Stimulated activated naive CD4-positive, alpha-beta T cell (primary cell): ENCODE measurements at places on chromosomes 3 and 15.

GRCh38 chr3:159861369-159861987 lies 127.2 kb upstream of the IL12A start:
- DNase-seq = no peak

- no peak for DNase-seq
These were observed 101.4 kb upstream of the LRIG1 start for GRCh38 chr3:66602237-66602636.

DNA sequence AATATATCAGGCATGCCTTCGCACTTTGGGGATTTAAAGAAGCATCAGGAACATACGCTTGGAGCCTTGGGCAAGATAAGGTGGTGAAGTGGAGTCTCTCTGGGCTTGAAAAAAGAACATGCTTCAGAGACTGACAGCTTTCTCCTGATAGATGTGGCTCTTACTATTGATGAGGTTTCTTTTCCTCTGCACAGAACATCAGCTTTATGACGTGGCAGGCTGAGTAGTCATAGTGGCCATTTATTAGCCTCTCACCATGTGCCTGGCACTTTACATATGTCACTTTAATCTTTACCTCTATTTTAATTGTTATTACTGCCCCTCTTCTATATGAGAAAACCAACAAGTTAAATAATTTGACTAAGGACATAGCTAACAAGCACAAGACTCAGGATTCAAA lies 19.0 kb upstream of the LRRC58 start:
- DNase-seq = no peak

- no peak for DNase-seq
These were observed 15.0 kb downstream of the SEMA3G start for GRCh38 chr3:52429779-52430415.

GRCh38 chr15:50783411-50783810 lies 17.9 kb upstream of the SPPL2A start:
- DNase-seq = no peak

GRCh38 chr15:78201281-78202190 lies 32.8 kb downstream of the ACSBG1 start:
- no peak for DNase-seq

DNA sequence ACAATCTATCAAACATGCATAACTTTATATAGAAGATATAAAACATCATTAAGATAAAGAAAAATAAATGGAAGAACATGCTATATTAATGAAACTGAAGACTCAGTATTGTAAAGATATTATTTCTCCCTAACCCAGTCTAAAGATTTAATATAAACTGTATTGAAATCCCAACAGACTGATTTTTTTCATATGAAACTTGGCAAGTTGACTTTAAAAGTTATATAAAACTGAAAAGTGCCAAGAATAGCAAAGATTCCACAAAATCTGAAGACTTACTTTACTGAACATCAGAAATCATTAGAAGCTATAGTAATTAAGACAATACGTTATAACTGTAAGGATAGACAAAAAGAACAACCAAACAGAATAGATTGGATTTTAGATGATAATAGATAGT lies 531.3 kb upstream of the MCTP2 start:
- DNase-seq = no peak

GRCh38 chr3:133828576-133829309 lies 23.1 kb downstream of the SRPRB start:
- DNase-seq = no peak

GRCh38 chr15:92917598-92918407 lies 17.7 kb downstream of the CHD2 start:
- DNase-seq = peak; percentile 91

GRCh38 chr3:153960458-153961074 lies 160.6 kb upstream of the ARHGEF26 start:
- DNase-seq = no peak

DNA sequence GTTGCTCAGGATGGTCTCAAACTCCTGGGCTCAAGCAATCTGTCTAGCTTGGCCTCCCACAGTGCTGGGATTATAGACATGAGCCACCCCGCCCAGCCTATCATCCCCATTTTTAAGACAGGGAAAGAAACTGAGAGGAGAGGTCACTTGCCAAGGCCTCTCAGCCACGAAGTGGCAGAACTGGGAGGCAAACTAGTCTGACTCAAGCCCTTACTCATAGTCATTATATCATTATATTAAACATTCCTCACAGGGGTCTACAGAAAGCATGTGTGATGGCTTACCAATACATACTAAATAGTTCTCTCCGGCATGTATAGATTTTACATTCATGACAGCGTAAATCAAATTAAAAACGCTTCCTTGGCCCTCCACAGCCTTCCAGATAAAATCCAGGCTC lies 62.0 kb upstream of the ZBTB38 start:
- DNase-seq = no peak

- no peak for DNase-seq
These were observed 9.8 kb downstream of the RAB27A start for GRCh38 chr15:55279746-55280351.

GRCh38 chr3:138854940-138855339 lies 20.2 kb upstream of the PIK3CB start:
- no peak for DNase-seq

DNA sequence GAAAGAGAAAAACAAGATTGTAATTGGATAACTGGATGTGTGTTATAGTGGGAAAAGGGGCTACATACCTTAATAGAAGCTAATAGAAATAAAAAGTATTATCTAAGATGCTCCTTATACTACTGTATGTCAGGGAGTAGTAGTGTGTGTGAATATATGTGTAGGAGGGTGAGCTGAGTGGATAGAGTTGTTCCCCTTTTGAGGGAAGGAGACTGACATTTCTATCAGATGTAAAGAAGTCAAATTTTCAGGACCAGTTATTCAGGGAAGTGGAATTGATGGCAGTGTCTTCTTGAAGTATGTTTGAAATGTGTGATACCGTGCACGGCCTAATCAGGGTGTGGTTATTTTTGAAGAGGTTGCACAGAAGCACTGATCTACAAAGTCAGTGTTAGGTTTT lies 49.1 kb downstream of the PCOLCE2 start:
- no peak for DNase-seq

GRCh38 chr3:31555204-31555603 lies 22.5 kb downstream of the STT3B start:
- no peak for DNase-seq

DNA sequence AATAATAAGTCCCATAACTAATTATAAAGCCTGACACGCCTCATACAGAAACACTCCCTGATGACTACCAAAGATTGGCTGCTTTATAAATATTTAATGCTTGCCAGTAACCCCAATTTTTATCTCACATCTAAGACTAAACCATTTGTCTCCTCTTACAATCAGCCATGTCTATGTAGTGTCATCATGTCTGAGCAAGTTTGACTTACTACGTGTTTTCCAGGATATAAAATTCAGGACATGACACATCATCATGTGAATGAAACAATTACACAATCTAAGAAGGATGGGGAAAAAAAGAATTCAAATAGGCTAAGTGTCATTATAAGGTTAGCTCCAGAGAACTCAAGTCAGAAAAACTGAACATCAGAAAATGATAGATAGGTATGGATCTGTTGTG lies 208.7 kb downstream of the MECOM start:
- no peak for DNase-seq

DNA sequence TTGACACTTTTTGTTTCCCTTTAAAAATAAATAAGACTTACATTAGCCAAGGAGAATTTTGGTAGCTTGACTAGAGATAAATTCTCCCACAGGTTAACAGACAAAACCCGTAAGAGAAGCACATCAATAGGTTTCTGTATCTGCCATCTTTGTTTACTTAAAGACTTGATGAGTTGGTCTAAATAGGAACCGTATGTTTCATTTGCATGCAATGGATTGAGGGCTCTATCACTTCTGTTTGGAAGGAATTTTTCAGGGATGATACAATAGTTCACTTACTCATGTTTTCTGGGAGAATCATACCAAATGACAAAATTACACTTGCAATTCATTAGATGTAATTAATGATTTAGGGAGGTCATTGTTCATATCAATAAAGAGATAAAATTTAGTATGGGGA lies 631.5 kb upstream of the NR2F2 start:
- no peak for DNase-seq

GRCh38 chr15:35117543-35118265 lies 32.6 kb upstream of the NANOGP8 start:
- no peak for DNase-seq

DNA sequence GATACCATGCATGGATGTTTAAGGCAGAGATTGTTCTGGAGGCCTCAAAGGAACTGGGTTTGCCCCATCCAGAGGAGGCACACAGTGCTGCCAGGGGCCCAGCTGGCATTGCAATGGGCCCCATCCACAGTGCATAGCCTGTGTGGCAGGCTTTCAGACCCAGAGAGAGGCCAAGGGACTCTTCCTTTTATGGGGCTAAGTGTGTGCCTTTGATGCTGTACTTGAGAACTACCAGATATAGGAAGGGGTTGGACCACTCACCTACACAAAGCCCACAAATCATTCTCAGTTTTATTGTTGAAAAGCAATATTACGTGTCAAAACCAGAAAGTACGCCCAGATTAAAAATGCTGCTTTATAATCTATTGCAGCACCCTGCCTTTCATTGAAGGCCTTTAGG lies 134.9 kb downstream of the EPHB1 start:
- DNase-seq = no peak

GRCh38 chr3:9623148-9623547 lies 26.2 kb upstream of the MTMR14 start:
- DNase-seq = no peak

GRCh38 chr15:50824514-50824913 lies 59.0 kb upstream of the SPPL2A start:
- no peak for DNase-seq

DNA sequence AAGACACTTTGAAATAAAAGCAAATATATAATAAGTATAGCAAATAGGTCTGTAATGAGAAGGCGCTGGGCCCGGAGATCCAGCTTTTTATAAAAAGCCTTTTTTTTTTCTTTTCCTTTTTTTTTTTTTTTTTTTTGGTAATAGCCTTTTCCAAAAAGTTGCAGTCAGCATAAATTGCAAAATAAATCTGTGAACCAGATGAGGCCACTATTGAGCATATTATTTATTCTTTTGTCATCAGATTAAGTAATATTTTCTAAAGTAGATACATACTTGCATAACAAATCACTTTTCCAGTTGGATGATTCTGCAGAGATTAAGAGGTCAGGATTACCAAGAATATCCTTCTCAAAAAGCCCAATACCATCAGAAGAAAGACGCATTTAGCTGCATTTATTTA lies 24.9 kb downstream of the FMN1 start:
- DNase-seq = no peak

- DNase-seq = no peak
These were observed 773.5 kb downstream of the SQOR start for GRCh38 chr15:46408312-46408711.

- DNase-seq = no peak
These were observed 23.5 kb upstream of the NIT2 start for GRCh38 chr3:100311011-100311410.

DNA sequence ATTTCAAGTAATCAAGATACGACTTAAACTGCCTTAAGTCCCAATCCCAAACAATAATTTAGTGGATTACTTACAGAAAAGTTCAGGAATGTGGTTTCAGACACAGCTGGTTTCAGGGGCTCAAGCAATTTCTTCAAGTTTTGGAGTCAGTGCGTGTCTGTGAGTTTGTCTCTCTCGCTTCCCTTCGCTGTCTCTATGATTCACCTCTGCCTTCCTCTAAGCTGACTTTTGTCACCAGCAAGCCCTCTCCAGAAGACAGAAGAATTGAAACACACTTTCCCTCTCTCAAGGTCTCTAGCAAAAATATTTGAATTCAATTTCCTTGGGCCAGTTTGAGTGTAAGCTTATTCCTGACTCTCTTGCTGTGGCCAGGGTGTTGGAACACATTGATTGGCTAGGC lies 392.4 kb downstream of the EDEM1 start:
- no peak for DNase-seq

GRCh38 chr3:4750306-4750968 lies 228.8 kb upstream of the BHLHE40 start:
- DNase-seq = no peak

GRCh38 chr15:31200735-31201151 lies 99.2 kb upstream of the TRPM1 start:
- DNase-seq = peak; percentile 80

- DNase-seq = no peak
These were observed 782.0 kb downstream of the EPHA3 start for GRCh38 chr3:89889386-89889785.

DNA sequence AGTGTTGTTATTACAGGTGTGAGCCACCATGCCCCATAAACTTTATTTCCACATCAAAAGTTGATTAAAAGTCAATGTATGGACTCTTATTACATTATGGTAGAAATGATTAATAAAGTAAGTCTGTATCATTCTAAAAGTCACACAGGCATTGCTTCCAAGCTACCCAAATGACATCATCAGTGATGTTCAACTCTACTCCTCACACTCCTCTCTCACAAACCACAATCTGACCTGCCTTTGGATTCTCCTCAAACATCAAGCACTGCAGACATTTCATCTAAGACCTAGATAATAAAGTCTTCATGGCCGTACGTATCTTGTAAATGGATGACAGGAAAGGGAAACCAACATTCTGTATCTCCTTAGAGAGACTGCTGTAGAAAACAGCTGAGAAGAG lies 68.0 kb downstream of the SMARCC1 start:
- DNase-seq = no peak

- DNase-seq = no peak
These were observed 22.0 kb upstream of the CYP11A1 start for GRCh38 chr15:74389241-74390048.

GRCh38 chr3:49611291-49611690 lies 57.0 kb downstream of the BSN start:
- no peak for DNase-seq

GRCh38 chr3:118912188-118912587 lies 122.5 kb downstream of the IGSF11 start:
- DNase-seq = no peak

DNA sequence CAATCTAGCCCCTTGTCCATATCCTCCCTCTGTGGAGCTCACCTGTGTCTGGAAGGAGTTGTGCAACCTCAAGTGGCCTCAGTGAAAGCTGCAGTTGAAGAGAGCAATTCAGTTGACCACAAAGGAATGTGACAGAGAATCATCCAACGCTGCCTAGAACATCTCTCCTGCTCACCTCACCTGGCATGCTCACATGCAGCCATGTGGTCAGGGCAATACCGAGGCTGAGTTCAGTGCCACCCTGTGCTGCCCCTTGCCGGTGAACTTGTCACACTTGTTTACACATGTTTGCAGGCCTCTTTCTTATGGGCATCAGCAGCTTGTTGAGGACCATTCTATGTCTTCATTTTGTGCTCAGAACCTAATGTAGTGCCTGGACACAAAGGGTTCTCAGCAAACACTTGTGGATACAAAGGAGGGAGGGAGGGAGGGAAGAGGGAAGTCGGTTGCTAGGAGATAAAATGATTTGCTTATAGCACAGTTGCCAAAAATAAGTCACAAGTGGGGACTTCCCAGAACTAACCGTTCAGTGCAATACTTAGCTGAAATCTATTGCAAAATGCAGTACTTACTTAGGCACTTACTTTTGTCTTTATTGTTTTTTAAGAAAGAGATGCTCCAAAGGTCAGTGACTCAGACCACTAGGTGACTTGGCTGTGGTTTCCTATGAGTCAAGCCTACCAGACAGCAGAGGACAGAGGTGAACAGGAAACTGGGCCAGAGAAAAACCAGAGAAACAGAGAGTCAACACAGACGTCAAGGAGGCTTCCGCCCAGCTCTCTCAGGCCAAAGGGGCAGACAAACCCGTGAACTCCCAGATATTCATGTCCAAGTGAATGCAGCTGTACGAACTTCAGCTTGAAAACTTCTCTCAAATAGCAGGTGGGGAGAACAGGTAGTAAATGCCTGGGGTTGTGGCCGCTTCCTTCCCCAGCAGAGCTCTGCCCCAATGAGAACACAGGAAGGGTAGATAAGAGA lies 227.8 kb upstream of the CTNNB1 start:
- no peak for DNase-seq

GRCh38 chr3:40723083-40723660 lies 198.4 kb downstream of the ZNF621 start:
- no peak for DNase-seq

GRCh38 chr3:47841786-47842349 lies 38.9 kb downstream of the DHX30 start:
- no peak for DNase-seq
